ENCODE measurements at places on chromosomes 6 and 20.
A peak's percentile ranks its signal among the peaks of the same experiment; 100 is the strongest.

DNA sequence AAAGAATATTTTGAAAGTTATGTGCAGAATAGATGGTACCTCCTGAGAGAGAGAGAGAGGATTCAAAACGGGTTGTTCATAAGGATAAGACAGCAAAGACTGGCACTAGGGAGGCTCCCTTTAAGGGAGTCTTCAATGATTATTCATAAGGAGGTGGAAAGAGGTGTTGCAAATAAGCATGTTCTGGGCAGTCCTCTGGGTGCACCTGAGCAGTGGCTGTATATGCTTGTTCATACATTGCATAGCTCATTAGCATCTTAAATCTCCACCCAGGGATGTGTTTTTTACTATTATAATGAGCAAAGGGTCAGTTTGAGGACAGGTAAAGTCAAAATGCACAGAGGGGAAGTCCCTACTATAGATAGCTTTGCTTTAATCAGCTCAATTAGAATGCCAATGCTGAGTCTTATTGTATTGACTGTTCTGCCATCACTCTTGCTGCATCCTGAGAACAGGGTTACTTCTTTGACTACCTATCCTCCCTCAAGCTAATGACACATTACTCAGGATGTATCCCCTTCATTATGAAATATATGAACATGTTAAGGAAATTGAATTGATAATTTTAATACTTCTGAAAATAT is 10.0 kb upstream of the SIRPG start:
- no peak for DNase-seq

GRCh38 chr6:42440778-42441696 is 10.7 kb downstream of the TRERF1 start:
- peak; percentile 54 for DNase-seq

GRCh38 chr6:37134396-37135191 is 35.4 kb upstream of the PIM1 start:
- DNase-seq: peak; percentile 97

- no peak for DNase-seq
Observed at GRCh38 chr6:156851454-156851921, 74.3 kb downstream of the ARID1B start.

DNA sequence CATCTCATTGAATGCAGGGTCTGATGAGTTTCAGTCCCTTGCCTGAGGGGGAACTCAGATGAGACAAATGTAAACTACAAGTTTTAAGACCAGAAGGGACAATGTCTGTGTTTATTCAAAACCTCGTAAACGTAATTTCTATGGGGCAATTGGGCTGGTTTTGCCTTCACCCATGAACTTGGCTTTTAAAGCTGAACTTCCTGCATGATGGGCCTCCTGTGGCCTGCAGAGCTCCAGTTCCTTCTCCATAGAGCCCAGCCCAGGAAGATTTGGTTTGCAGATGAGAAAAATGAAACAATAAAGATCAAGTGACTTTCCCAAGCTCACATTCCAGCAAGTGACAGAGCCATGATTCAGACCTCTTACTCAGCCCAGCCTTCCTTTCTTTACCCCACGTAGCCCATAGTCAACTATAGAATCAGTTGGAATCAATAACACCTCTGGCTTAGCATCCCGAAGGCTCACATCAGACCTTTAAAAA is 612.3 kb downstream of the UTRN start:
- peak; percentile 90 for DNase-seq

Measured in AG10803 (cell line).